Natural killer cell (primary cell): ENCODE measurements at places on chromosomes 1 and 21. TPM values are rescaled to one million over a fixed set of nuclear protein-coding genes. Genes with fewer than 3 reads are reported as not detected.

- no peak overlapping the region for H3K27ac ChIP-seq
- no peak overlapping the region for H3K4me3 ChIP-seq
- H3K36me3 ChIP-seq, result no peaks in the 10 kb centered on the region
- DNase-seq, result no peak
- no peaks in the 10 kb centered on the region for H3K27me3 ChIP-seq
Measured at GRCh38 chr21:25535849-25536248, 71.4 kb downstream of the MRPL39 start.

GRCh38 chr1:182113879-182114626, 52.5 kb upstream of the ZNF648 start:
- no peaks in the 10 kb centered on the region for H3K36me3 ChIP-seq
- no peaks in the 10 kb centered on the region for H3K27me3 ChIP-seq
- no peak overlapping the region for H3K4me3 ChIP-seq
- H3K4me1 ChIP-seq, result no peaks in the 10 kb centered on the region
- no peak overlapping the region for H3K27ac ChIP-seq

DNA sequence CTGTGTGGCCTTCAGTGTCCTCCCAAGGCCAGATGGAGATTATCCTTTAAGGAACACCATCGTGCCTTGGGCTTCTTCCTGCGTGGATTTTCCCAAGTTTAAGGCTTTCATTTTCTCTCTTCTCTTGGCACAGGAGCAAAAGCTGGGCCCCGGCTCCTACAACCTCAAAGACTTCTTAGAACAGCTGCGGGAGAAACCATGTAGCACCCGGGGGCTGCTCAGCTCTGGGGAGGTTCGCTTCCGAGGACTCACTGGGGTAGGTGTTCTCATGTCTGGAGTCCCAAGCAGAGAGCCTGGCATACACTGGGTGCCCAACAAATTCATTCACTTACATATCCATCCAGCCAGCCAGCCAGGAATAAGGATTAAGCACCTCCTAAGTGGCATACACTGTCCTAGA, 6.6 kb upstream of the TTC22 start:
- H3K27me3 ChIP-seq, result no peaks in the 10 kb centered on the region
- H3K27ac ChIP-seq, result peak overlapping the region; percentile 88
- H3K4me1 ChIP-seq, result peaks cover 82% of the 10 kb centered on the region
- no peak for DNase-seq
- peak overlapping the region; percentile 42 for H3K4me3 ChIP-seq

GRCh38 chr1:84524590-84524989, 18.2 kb upstream of the GNG5 start:
- no peaks in the 10 kb centered on the region for H3K27me3 ChIP-seq
- no peak overlapping the region for H3K4me3 ChIP-seq
- DNase-seq, result no peak
- H3K36me3 ChIP-seq, result peaks cover 1% of the 10 kb centered on the region
- no peak overlapping the region for H3K27ac ChIP-seq

GRCh38 chr1:20184997-20185833, 681 bp upstream of the UBXN10 start:
- no peaks in the 10 kb centered on the region for H3K36me3 ChIP-seq
- H3K27me3 ChIP-seq, result no peaks in the 10 kb centered on the region
- H3K4me3 ChIP-seq, result peak overlapping the region; percentile 29
- H3K4me1 ChIP-seq, result peaks cover 47% of the 10 kb centered on the region
- DNase-seq, result peak; percentile 35

- peaks cover 2% of the 10 kb centered on the region for H3K27me3 ChIP-seq
- H3K27ac ChIP-seq, result no peak overlapping the region
- H3K4me1 ChIP-seq, result no peaks in the 10 kb centered on the region
- H3K4me3 ChIP-seq, result no peak overlapping the region
Measured at GRCh38 chr1:61241973-61242381, 159.6 kb downstream of the NFIA start.

GRCh38 chr1:232983817-232984567, 33.6 kb downstream of the NTPCR start:
- H3K4me3 ChIP-seq, result no peak overlapping the region
- H3K27ac ChIP-seq, result no peak overlapping the region
- DNase-seq, result no peak
- no peaks in the 10 kb centered on the region for H3K36me3 ChIP-seq

GRCh38 chr21:38525454-38525853, 27.2 kb upstream of the ERG start:
- H3K4me3 ChIP-seq, result no peak overlapping the region
- no peak overlapping the region for H3K27ac ChIP-seq
- H3K36me3 ChIP-seq, result no peaks in the 10 kb centered on the region
- no peak for DNase-seq

GRCh38 chr1:26177182-26177684, at the start of gene CNKSR1:
Gene CNKSR1, plus strand, starts transcription at chr1:26177491. Its CDS starts 57 bp downstream, at chr1:26177548.
- H3K4me1 ChIP-seq, result no peaks in the 10 kb centered on the region
- no peak within 1 kb of the TSS for H3K27ac ChIP-seq
- no peaks in the 10 kb centered on the region for H3K36me3 ChIP-seq
- no peaks in the 10 kb centered on the region for H3K27me3 ChIP-seq
- no peak for DNase-seq
- H3K4me3 ChIP-seq, result no peak within 1 kb of the TSS

GRCh38 chr1:167695756-167696561, 25.8 kb upstream of the MPZL1 start:
- no peak for DNase-seq
- peaks cover 94% of the 10 kb centered on the region for H3K36me3 ChIP-seq
- H3K27ac ChIP-seq, result no peak overlapping the region
- H3K27me3 ChIP-seq, result no peaks in the 10 kb centered on the region

DNA sequence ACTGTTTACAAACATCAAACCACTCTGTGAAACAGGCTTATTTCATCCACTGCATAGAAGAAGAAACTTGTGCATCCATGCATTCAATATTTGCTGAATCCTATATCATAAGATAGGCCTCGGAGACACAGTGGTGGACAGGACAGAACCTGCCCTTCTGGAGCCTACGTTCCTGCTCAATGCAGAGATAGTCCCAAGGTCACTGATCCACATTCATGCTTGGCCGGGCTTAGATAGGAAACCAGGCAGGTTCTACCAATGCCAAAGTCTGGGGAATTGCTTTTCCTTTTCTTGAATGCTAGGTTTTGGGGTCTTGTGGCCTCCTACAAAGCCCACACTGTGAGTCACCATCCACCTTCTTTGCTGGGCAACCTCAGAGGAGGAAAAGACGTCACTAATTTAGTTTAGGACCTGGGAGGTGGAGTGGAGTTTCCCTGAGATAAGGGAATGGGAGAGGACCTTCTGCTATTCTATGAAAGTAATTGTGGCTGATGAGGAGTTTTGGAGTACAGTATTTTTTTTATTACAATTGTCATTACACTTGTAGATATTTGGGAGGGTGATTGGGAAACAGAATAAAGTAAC, 99.7 kb upstream of the CD34 start:
- no peaks in the 10 kb centered on the region for H3K36me3 ChIP-seq
- H3K27me3 ChIP-seq, result no peaks in the 10 kb centered on the region

KRTAP7-1 gene
- total RNA-seq, result not detected

AMY1C gene
- total RNA-seq, result not detected

SLC44A3 gene
- not detected for total RNA-seq
